Stimulated activated naive CD8-positive, alpha-beta T cell treated with anti-CD3 and anti-CD28 coated beads, Interleukin-15, amount 100 ng/mL, for 72 hours (primary cell): ENCODE measurements at places on chromosomes 16 and 17.
A peak's percentile ranks its signal among the peaks of the same experiment; 100 is the strongest.

DNA sequence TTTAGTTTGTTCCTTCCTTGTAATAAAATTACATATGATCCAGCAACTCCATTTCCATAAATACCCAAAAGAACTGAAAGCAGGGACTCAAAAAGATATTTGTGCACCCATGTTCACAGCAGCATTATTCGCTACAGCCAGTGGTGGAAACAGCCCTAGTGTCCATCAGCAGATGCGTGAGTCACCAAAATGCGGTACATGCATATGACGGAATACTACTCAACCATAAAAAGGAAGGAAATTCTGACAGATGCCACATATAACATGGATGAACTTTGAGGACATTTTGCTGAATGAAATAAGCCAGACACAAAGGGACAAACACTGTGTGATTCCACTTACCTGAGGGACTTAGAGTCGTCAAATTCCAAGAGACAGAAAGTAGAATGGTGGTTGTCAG is 9.1 kb upstream of the SLC47A2 start:
- DNase-seq = no peak

- DNase-seq = no peak
Measured at GRCh38 chr16:54657709-54658102, 273.0 kb upstream of the IRX5 start.

- no peak for DNase-seq
Measured at GRCh38 chr16:8109510-8110369, 480.6 kb downstream of the TMEM114 start.

GRCh38 chr16:66065925-66066324 is 300.6 kb upstream of the CDH5 start:
- no peak for DNase-seq

DNA sequence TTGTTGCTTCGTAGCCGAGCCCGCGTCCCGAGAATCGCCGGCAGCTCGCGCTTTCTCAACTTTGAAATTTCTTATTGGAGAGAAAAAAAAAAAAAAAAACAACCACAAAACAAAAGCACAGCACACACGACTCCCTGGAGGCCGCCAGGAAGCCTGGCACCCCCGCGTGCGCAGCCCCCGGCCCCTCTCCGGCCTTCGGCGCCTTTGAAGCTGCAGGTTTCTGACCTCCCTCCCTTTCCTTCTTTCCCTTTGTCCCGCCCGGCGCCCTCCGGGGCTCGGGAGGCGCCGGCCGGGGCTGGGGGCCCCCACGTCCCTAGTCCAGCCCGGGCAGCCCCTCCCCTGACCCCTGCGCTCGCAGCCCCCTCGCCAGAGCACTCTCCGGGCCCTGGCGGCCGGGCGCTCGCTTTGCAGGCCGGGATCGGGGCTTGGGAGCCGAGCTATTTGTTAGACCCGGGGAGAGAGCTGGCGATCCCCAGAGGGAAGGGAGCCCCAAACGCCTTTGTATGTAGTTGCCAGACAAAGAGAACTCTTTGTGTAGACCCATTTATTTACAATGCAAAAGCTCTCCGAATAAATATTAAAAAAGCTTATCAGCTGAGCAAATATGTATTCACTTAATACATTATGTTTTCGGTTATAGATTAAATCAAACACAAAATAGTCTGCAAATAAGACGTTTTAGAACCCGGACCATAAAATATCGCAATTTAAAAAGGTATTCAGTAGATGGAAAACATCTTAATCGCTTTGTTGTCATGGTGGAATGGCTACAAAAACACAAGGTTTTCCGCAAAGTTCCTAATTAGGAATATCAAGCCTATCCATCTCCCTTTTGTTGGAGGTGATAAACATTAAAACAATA is 2.3 kb downstream of the BAHCC1 start:
- DNase-seq = no peak

- DNase-seq = peak; percentile 56
Measured at GRCh38 chr17:42407289-42407836, 15.7 kb downstream of the CAVIN1 start.

- DNase-seq = no peak
Measured at GRCh38 chr17:76467809-76468633, 618 bp downstream of the AANAT start.

DNA sequence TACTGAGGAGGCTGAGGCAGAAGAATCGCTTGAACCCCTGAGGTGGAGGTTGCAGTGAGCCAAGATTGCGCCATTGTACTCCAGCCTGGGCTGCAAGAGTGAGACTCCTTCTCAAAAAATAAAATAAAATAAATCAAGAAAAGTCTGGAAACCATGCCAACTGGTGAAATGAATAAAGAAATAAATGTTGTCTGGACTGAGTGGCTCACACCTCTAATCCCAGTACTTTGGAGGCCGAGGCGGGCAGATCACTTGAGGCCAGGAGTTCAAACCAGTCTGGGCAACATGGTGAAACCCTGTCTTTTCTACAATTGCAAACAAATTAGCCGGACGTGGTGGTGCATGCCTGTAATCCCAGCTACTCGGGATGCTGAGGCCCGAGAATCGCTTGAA is 744 bp upstream of the LRRC37A3 start:
- DNase-seq = no peak

DNA sequence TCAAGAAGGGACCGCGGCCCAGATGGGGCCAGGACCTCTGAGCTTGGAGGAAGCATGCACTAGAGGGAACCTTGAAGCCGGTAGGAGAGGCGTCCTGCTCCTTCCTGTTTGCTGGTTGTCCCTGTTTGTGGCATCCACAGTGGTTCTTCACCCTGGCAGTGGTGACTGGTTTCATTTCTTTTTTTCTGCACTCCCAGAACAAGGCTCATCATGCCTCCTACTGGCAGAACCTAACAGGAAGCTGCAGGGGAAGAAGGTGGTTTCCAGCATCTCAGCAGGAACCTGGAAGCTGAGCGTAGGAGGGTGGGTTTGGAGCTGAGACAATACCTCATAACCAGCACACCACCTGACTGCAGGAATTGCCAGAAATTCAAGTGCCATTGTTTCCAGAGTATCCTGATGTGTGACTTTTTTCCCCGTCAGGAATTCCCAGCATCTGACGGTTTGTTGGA is 5.8 kb downstream of the TMEM231 start:
- peak; percentile 9 for DNase-seq

DNA sequence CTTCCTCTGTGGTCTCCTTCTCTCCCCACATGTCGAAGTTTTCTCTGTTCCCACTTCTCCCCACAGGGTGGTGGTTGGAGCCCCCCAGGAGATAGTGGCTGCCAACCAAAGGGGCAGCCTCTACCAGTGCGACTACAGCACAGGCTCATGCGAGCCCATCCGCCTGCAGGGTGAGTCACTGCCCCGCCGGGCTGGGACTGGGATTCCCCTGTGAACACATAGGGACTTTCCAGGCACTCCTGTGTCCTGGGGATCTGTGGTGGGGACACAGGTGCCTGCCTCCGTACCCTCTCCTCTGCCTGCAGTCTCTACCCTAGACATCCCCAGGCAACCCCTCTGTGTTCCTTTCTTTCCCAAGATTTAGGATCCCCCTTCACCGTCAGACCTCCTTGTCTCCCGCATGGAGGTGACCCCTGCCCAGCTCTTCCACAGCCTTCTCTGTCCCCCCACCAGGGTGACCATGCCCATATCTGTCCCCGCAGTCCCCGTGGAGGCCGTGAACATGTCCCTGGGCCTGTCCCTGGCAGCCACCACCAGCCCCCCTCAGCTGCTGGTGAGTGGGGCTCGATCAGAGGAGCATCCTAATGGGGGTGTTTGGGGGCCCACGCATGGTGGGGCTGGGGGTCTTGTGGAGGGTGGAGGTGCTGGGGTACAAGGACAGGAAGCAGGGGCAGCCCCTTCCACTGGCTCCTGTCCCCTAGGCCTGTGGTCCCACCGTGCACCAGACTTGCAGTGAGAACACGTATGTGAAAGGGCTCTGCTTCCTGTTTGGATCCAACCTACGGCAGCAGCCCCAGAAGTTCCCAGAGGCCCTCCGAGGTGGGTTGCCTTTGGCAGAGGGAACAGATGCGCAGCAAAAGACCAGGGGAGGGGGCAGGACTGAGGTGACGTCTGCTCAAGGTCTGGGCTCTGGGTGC is 5.8 kb downstream of the ITGAM start:
- DNase-seq = peak; percentile 88

DNA sequence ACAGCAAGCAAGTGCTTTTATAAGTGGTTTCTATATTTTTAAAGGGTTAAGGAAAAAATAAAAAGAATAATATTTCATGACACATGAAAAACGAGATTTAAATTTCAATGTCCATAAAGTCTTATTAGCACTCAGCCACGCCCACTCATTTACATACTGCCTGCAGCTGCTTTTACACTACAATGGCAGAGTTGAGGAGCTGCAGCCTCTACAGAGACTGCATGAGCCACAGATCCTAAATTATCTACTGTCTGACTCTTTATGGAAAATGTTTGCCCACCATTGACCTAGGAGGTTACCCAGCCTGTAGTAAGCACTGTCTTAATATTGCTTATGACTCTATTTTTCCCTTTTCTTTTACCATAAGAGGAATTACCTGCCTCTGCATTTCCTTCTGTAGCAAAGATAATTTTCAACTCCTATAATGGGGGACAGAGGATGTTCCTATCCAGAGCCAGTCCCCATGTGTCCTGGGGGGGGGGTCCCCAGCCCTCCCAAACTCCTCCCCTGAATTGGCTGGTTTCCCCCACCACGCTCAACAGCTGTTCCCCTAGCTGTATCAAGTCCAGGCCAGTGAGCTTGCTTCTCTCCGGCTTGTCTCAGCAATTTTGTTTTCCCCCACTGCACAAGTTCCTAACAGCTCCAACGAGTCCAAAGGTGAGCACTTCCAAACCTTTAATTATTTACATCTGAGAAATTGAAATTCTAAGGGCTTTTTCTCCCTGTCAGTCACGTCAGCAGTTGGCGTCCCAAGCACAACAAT is 139.4 kb upstream of the ERCC4 start:
- no peak for DNase-seq

GRCh38 chr17:62566996-62567578 is 60.4 kb upstream of the MRC2 start:
- no peak for DNase-seq

DNA sequence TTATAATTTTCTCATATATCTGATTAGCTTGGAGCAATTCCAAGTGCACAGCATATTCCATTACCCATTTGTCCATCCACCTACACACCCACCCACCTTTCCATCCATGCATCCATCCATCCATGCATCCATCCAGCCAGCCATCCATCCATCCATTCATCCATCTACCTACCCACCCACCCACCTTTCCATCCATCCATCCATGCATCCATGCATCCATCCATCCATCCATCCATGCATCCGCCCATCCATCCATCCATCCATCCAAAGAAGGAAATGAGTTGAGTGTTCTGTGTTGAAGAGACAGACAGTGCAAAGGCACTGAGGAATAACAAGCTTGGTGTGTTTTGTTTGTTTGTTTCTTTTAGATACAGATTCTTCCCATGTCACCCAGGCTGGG is 78.7 kb upstream of the FAM20A start:
- DNase-seq = no peak

GRCh38 chr17:40323391-40324381 is 14.7 kb downstream of the RARA start:
- peak; percentile 74 for DNase-seq
